Stimulated activated naive CD4-positive, alpha-beta T cell (primary cell): ENCODE measurements at places on chromosomes 2 and 18.

DNA sequence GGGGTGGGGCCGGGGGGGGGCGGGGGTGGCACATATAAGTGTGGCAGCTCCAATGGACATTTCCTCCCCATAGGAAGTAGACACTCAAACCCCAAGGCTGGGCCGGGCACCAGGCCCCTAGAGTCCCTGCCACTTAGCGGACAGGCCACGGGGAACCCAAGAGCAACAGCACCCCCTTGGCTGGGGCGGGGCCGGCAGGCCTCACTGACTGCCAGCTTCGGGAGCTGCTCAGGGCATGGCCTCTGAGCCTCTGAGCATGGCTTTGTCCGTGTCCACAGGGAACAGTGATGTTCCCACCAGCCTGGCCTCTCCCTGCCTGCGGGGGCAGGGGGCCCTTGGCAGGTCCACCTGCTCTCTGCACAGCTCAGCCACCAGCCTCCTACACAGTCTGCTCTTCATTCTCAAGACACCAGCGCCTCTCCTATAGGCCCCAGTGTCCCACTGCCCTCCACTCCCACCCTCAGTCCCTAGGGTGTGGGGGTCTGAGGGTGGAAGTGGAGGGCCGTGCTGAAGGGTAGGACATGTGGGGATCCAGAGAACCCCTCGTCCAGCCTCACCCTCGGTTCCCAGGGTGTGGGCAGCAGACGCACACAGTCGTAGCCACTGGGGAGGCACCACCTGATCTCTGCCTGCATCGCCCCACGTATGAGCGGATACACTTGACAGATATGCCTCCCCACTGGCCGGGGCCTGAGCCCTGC, 106.7 kb downstream of the FAM210A start:
- no peak for DNase-seq

DNA sequence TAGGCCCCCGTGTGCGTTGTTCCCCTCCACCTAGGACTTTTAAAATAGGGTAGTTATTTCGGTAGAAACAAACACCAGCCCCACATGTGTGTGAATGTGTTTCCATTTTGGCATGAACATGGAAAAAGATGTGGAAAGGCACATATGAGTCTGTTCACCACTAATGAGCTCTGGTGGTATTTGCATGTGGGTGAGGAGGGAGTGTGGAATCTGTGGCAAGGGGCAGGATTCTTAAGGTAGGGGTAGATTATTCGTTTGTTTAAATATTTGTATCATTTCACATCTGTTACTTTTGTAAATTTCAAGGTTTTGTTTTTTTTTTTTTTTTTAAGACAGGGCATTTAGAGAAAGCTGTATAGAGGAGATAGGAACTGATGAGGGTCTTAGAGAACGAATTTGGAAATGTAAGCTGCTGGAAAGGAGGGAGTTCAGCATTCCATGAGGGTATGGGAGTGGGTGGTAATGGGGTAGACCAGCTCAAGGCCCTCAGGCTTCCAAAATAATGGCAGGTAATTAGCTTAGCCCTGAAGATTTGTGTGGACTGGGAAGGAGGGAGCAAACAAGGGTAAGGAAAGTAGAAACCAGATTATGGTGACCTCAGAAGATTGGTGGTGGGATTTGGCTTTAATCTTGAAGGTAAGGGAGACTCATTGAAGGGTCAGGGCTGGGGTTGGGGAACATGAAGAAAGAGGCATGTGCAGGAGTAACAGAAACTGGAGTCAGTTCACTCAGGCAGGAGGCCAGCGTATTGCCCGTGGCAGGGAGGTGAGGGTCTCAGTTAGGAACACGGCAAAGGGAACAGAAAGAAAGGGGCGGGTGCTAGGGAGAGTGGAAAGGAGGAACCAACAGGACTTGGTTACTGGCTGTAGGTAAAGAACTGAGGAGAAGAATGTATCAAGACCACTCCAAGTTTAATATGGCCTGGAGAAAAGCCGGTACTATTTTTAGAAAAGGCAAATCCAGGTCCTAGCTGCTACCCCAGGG, 123.6 kb downstream of the PLB1 start:
- no peak for DNase-seq

GRCh38 chr2:10342245-10342951, 39.7 kb downstream of the HPCAL1 start:
- no peak for DNase-seq

GRCh38 chr2:42138163-42139015, 30.8 kb upstream of the EML4 start:
- no peak for DNase-seq

- no peak for DNase-seq
Measured at GRCh38 chr2:201959626-201960025, 74.0 kb upstream of the FZD7 start.

- DNase-seq, result no peak
Measured at GRCh38 chr2:209322905-209323512, 100.8 kb upstream of the MAP2 start.

DNA sequence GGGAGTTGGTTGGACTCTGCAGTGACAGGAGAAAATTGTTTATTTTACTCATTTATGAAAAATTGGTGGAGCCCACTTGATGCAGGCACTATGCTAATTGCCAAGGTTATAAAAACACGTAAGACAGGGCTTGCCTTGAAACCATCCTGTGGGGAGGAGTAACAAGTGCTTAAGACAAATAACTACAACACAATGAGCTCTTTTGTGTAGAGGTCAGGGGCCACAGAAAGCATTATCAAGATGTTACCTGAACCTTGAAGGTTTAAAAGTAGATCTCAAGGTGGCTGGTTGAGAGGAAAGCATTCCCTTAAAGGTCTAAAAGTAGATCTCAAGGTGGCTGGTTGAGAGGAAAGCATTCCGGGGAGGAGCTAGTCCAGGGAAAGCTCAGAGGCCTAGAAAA, 381.8 kb upstream of the POU3F3 start:
- DNase-seq, result no peak

DNA sequence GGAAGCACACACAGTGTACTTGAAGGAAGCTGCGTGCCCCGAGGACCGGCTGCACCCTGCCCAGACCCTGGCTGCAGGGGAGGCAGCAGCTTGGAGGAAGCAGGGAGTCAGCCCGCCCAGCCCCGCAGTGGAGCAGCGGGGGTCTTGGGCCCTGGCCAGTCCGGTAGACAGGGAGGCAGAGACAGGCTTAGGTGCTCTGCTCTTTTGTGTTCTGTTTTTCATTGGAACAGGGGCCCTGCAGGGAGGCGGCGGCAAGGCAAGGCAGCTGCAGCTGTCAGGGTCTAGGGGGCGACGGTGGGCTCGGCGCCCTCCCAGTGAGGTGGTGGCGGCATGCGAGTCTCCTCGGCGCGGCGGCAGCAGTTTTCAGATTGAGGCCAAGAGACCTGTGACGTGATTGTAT, 53.3 kb upstream of the TFCP2L1 start:
- DNase-seq, result no peak

GRCh38 chr18:45910405-45911023, 56.6 kb downstream of the EPG5 start:
- peak; percentile 31 for DNase-seq

DNA sequence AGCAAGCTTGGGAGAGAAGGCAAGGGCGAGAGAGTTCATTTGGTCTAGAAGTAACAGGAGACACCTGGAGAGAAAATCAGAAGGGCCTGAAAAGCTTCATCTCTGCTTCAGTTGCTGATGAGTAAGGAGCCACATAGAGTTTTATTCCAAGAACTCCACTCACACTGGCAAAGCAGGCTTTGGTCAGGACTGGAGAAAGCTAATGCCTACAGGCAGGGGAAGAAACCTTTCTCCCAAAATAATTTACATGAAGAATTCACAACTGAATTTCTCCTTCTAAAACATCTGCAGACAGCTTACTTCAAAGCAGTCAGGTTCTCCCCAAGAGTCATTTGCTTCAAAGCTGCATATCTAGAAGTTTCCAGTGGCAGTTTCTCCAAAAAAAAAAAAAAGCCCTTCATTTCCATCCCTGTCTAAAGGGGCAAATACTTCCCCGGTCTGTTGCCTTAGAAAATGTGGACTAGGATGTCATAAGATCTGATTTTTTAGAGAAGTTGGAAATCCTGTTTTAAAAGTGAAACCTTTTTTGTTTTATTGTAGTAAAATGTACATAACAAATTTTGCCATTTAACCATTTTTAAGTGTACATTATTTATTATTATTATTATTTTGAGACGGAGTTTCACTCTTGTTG, 46.3 kb downstream of the TMEM247 start:
- no peak for DNase-seq

DNA sequence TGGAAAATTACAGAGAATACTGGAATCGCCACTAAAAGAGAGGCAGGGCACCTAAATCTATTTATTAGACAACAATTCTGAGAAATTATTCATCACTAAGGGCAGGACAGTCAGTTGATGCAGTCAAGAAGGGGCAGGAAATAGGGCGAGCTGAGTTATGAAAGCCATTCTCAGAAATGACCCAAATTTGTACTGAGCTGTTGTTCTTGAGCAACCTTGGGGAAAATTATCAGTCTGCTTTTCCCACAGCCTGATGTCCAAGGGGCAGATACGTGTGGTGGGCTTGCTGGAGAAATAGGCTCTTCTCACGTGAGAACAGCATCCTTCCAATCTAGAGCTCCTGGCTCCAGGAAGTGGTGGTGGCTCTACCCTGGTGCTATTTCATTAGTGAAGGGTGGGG, 38.6 kb downstream of the STON1 start:
- DNase-seq, result no peak
